ENCODE measurements at places on chromosomes 7 and 10.

- DNase-seq: no peak
These were observed 36.2 kb downstream of the HERPUD2 start for GRCh38 chr7:35658606-35659201.

- DNase-seq: no peak
These were observed 259.0 kb upstream of the GHITM start for GRCh38 chr10:83880252-83880791.

- DNase-seq: no peak
These were observed 340.0 kb upstream of the NRP1 start for GRCh38 chr10:33674491-33674890.

GRCh38 chr7:94043299-94043698 lies 39.1 kb upstream of the BET1 start:
- DNase-seq: no peak

- DNase-seq: no peak
These were observed 68.1 kb downstream of the CCDC6 start for GRCh38 chr10:59838085-59838789.

All from activated CD4-positive, alpha-beta T cell treated with anti-CD3 and anti-CD28 coated beads, Interleukin-2, amount 50 U/mL, for 1 hour (primary cell).